GM20000 (cell line): ENCODE measurements at places on chromosomes 2 and 18.

- DNase-seq, result no peak
Observed at GRCh38 chr2:172826522-172826921, 90.9 kb downstream of the RAPGEF4 start.

DNA sequence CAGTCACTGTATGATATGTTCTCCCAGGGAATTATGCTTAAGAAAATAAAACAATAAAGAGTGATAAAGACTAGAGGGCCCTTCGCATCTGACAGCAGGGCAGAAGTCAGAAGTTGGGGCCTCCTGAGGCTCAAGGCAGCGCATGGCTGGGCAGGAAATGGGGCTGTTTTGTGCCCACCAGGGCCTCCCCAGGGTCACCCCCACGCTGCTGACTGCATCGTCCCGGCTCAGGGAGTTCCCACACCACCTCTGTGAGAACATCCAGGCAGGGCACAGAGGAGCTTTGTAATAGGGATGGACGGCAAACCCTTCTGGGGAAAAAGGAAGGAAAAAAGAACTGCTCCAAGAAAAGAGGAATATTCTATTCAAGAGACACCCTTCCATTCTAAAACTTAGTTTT lies 41.2 kb downstream of the PAX3 start:
- DNase-seq, result no peak

GRCh38 chr2:74531666-74532065 lies 1.9 kb downstream of the HTRA2 start:
- no peak for DNase-seq

- no peak for DNase-seq
Observed at GRCh38 chr18:79493801-79494211, 98.1 kb downstream of the NFATC1 start.

GRCh38 chr2:138444411-138444810 lies 57.2 kb upstream of the SPOPL start:
- DNase-seq, result no peak

GRCh38 chr2:241324775-241325174 lies 9.1 kb downstream of the SEPTIN2 start:
- DNase-seq, result no peak

DNA sequence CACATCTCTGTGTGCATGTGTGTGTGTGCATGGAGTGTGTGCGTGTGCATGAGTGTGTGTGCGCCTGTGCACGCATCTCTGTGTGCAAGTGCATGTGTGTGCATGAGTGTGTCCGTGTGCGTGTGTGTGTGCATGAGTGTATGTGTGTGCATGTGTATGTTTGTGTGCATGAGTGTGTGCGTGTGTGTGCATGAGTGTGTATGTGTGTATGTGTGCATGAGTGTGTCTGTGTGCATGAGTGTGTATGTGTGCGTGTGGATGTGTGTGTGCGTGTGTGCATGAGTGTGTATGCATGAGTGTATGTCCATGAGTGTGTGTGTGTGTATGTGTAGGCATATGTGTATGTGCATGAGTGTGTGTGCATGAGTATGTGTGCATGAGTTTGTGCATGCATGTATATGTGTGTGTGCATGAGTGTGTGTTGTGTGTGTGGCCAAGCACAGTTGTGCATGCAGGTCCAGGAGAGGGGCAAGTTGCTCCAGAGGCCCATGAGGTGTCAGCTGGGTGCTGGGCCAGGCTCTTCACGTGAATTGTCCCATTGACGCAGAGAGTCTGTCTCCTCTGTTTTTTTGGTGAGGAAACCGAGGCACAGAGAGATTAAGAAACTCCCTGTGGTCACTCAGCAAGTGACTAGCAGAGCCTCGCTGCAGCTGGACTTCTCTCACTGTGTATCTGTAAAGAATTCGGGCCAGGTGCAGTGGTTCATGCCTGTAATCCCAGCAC lies 75.5 kb downstream of the ASB1 start:
- DNase-seq, result no peak

DNA sequence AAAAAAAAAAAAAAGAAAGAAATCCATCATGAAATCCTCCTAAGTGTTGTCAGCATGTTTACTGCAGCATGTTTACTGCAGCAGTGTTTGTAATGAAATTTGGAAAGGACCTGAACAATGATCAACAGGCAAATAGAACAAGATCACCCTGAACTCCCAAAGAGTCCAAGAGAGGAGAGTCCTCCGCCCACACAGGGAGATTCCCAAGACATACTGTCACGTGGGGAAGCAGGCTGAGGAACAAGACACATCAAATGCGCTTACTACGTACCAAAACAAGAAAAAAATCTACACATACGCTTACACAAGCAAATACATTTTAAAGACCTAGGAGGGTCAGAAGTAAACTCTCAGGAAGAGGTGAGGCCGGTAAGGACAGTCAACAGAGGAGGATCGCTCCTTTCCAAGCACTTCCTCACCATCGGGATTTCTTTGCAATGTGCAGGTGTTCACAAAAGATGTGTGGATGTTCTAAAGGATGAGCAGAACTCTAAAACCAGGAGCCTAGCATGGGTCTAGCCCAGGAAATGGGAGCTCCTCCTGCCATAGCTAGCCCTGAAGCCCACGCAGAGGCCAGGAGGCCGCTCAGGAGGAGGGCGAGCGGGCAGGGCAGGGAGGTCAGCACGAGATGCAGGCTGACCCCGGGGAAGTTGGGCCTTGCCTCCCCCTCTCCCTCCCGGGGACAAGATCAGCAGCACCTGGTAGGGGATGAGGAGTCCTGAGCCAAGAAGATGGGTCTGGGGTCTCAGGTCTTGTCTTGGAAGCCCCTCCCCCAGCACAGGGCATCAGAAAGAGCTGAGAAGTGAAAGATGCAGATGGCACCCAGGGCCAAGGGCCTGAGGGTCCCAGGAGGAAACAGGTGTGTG lies 66.4 kb downstream of the ZNF516 start:
- DNase-seq, result no peak

DNA sequence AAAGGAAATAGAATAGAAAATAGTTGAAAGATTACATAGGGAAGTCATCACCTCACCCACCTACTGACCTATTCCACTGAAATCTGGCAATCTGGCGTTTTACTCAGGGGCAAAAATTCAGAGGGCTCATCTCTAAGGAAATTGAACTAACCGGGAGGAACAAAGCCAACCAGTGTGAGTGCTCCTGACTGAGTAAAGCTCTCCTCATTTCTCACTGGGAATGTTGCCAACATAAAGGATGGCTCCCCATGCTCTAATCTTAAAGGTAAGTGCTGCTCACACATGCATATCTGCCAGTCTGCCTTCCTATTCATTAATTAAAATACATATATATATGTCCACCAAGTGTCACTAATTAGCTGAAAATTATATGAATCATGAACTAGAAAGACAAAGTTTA lies 13.5 kb upstream of the DOK6 start:
- no peak for DNase-seq

GRCh38 chr2:203649176-203649814 lies 57.1 kb upstream of the CD28 start:
- DNase-seq, result no peak

- DNase-seq, result peak; percentile 34
Observed at GRCh38 chr2:178478130-178478438, 316 bp downstream of the FKBP7 start.

GRCh38 chr2:1849450-1849849 lies 105.1 kb upstream of the PXDN start:
- no peak for DNase-seq

GRCh38 chr2:40062381-40062780 lies 283.3 kb upstream of the THUMPD2 start:
- DNase-seq, result no peak

GRCh38 chr2:116061023-116061422 lies 1618.6 kb downstream of the DPP10 start:
- DNase-seq, result no peak

DNA sequence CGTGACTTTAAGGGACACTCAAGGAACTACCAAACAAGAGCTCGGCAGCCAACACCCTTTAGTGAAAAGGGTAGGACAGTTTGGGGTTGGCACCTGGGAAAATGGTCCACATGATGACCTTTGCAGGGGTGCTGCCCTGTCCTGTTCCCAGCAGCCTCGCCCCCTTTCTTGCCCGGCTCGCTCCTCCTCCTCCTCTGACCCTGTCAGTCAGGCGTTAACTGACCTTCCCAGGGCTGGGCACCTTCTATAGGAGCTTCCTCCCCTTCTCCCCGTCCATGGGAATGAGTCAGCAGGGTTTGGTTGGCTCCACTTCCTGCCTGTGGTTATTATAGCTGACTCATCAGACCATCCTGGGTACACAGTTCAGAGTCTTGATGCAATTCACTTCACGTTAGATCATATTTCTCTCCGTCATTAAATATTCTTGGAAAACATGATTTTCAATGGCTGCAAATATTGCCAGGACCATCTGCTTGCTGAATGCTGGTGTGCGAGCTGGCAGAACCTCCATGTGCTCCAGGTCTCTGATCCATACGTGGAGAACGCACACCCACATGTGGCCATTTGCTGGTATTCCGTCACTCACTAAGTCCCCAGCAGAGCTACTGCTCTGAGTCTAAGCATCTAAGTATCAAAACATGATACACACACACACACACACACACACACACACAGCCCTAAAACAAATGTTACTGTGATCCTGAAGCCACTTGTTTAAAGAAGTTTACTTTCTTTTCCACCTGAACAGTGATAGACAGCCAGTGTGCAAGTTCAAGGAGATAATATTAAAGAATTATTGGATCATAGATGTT lies 185.0 kb downstream of the ANAPC1 start:
- no peak for DNase-seq

DNA sequence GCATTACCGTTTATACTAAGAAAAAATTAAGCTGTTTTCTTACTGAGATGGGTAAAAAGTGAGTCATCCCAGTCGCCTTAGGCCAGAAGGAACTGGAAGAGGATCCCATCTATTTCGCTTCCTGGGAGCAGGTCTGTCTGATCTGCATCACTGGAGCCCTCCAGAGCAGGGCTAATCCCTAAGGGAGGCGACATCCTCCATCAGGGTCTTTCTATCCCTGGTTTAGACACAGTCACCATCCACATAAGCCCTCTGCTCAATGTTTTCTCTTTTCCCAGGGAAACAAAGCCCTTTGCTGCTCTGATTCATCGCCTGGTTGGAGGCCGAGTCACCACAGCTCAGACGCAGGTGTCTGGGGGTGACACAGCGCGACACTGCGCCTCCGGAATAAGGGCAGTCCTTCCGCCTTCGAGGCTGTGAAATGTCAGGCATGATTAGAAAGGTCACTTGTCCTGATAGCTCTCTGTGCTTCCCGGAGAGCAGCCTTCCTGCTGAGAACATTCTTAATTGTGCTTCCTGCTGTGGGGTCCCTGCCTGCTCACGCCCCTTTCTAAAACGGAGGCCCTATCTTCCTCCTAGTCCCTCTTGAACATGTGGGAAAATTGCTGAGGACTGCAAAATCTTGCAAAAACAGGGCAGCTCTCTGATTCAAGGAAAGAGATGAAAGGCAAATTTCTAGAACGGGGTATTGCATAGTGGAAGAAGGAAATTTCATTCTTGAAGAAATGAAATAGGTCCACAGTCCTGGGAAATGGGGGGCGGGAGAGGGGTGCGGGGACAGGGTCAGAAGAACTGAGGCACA lies 56.3 kb downstream of the MARCHF4 start:
- DNase-seq, result no peak

DNA sequence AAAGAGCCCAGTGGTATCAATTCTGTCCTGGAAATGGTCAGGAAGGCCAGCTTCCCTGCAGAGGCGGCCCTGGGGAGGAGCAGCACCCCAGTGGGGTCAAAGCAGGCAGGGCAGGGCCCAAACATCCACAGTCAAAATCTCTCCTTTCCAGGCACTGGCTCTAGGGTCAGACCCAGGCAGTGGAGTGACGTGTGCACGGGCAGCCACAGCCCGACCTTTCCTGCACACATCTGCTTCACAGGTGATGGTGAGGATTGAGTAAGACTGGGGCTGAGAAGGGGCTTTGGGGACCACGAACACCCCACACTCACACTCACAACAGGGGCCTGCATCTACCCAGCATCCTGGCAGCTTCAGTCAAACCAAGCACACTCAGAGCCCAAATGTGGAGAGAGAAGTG lies 97.8 kb upstream of the GLI2 start:
- no peak for DNase-seq

DNA sequence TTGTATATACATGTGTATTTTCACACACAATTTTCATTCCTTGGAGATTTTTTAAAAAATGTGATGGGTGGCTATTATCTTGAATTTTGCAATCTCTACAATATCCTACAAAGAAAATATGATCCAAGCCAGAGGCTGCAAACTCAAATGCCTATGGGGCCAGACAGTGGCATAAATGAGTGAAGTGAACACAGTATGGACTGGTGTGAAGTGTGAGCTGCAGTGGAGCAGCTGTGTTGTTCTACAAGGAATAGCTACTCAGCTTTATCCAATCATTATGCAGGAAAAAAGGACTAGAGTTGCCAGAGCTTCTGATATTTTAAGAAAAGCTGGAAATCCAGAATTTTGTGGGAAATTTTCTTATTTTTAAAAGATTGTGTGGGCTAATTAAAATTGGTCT lies 62.1 kb downstream of the ARHGEF33 start:
- no peak for DNase-seq

DNA sequence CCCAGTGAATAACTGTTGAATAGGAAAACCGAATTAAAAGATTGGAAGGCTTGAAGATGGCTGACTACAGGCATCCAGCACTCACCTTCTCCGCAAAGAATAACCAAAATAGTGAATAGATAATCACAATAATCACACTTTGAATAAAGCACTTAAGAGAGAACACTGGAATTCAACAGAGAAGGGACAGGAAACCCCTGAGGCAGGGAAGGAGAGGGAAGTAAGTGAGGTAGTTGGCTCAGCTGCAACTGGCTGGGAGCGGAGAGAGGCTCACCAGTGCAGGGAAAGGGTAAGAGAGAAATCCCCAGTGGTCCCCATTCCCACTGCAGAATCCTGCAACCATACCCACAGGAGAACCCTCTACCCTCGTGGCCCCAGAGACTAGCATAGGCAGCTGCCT lies 246.6 kb upstream of the NCKAP5 start:
- DNase-seq, result no peak

- DNase-seq, result no peak
Observed at GRCh38 chr2:128643221-128644065, 324.8 kb upstream of the HS6ST1 start.

GRCh38 chr18:12102136-12102842 lies 8.6 kb downstream of the ANKRD62 start:
- DNase-seq, result no peak

- DNase-seq, result no peak
Observed at GRCh38 chr18:22523481-22523880, 105.8 kb upstream of the CTAGE1 start.
